Choroid plexus epithelial cell (primary cell): ENCODE measurements at places on chromosomes 6 and 20.
A peak's percentile ranks its signal among the peaks of the same experiment; 100 is the strongest.

GRCh38 chr6:40427196-40427595 is 160.0 kb downstream of the LRFN2 start:
- no peak for DNase-seq

GRCh38 chr20:62632575-62633090 is 9.7 kb upstream of the SLCO4A1 start:
- DNase-seq = no peak

DNA sequence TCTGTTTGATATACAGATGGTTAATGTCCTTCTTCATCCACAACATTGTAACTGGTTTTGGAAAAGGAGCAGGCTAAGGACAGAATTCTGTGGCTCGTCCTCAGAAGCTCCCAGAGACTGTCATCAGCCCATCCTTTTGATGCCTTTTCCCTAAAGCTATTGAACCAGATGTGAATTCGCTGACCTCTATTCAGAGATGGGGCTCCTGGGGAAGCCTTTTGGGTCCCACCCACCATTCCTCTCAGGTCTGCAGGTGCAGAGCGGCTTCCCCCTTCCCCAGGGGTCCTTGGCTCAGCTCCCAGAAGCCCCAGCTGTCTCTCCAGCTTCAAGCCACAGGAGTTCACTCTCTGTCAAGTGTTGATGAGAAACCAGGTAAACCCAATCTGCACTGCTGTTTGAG is 191.7 kb downstream of the SMOC2 start:
- no peak for DNase-seq

DNA sequence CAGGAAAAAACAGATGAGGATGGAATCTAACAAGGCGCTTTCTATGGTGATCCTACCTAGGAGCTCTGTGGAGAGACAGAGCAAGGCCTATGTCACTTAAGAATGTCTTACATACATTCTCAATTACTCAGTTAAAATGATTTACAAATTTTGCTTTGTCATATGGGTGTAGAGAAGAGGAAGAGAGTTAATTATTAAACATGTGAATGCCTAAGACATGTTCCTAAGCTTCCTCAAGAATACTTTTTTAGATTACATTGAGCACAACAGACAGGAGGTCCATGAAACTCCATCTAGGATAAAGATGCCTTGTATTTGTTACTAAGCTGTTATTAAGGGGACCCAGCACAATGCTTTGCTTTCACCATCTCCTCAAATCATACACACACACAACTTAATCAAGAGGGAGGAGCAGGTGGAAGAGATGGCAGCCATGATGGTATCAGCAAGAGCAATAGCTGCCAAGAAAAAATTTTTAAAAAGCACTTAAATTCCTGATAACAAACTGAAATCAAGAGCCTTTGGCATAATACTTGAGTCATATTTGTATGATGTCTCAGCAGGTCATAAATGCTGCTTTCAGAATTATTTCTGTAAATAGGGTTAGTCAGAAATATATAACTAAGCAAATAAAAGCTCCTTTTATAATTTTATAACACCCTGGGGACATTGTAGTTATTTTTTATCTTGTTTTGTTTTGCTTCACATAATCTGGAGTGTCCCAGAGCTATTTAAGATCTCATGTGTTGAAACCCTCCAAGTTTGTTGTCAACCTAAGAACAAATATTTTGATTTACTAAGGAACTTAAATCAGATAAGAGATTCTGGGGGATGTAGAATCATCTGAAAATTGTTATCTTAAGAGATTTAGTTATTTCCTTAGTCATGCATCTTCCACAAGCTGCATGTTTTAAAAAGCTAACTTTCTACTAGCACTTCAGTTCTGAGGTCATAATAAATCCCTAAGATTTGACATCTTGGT is 70.0 kb upstream of the CD2AP start:
- peak; percentile 24 for DNase-seq

DNA sequence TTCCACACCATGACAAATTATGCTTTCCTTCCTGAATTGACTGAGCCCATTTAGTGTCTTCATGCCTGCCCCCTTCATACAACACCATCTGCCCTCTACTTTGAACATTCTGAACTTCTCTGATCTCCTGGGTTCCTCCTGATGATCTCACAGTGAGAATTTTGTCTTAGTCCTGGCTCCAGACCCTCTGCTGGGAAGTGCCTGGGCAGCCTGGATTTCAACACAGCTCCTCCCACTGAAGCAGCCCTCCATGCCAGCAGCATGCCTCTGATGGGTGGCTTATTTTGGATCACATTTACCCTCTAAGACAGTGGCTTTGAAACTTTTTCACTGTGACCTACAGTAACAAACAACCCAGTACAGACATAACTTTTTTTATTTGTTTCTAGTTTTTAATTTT is 41.5 kb downstream of the DSE start:
- DNase-seq = no peak

DNA sequence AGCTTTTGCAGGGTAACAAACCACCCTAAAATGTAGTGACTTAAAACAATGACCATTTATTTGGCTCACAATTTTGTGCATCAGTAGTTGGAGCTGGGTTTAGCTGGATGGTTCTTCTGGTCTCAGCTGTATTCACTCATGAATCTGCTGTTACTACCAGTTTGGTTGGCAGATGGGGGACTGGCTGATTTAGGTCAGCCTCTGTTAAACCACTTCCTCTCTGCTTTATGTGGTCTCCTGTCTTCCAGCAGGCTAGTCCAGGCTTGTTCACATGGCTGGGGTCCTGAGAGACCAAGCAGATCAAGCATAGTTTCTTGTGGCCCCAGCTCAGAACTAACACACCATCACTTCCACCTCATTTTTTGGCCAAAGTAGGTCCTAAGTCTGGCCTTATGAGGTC is 67.2 kb upstream of the LAMP5 start:
- DNase-seq = no peak

DNA sequence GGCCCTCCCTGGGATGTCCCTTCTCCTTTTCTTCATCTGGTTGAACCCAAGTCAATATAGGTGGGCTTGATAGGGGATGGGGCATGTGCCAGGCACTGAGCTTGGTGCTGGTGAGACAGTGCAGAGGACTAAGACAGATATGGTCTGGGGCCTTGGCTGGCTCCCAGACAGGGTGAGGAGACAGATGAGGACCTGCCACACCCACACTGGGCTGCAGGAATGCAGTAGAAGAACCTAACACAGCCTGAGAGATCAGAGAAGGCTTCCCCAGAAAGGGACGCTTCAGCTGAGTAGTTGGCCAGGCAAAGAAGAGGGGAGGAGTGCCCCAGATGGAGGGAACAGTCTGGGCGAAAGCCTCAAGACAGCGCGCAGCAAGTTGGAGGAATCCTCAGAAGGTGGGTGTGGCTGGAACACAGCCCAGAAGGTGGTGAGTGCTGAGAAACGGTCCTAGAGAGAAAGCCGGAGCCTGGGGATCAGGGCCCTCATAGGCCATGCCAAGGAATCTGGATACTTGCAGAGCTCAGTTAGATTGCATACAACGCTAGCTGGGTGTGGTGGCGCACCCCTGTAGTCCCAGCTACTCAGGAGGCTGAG is 26.4 kb downstream of the CD40 start:
- no peak for DNase-seq

- peak; percentile 24 for DNase-seq
Measured at GRCh38 chr20:4813076-4813862, 91.6 kb downstream of the PRND start.

DNA sequence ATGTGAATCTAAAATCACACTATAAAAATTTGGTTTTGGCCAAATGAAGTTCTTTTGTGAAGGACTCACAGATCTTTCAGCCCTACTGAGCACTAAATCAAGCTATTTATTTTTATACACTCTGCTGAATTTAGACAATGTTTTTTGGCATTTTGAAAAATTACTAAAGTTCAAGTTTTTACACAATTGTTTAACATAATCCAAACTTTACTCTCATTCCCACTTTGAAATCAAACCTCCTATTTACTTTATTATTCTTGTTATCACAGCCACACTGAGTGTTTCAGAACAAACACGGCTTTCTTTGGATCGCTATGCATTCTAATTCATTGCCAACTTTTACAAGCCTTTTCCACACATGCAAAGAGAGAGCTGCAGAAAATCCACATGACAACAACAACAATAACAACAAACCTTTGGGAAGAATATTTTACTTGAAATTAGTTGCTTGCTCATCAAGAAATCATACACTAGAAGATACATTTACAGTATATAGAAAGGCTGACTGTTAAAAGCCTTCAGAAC is 49.1 kb upstream of the TMEM30A start:
- no peak for DNase-seq

GRCh38 chr20:52473186-52473585 is 281.6 kb upstream of the ZFP64 start:
- no peak for DNase-seq

DNA sequence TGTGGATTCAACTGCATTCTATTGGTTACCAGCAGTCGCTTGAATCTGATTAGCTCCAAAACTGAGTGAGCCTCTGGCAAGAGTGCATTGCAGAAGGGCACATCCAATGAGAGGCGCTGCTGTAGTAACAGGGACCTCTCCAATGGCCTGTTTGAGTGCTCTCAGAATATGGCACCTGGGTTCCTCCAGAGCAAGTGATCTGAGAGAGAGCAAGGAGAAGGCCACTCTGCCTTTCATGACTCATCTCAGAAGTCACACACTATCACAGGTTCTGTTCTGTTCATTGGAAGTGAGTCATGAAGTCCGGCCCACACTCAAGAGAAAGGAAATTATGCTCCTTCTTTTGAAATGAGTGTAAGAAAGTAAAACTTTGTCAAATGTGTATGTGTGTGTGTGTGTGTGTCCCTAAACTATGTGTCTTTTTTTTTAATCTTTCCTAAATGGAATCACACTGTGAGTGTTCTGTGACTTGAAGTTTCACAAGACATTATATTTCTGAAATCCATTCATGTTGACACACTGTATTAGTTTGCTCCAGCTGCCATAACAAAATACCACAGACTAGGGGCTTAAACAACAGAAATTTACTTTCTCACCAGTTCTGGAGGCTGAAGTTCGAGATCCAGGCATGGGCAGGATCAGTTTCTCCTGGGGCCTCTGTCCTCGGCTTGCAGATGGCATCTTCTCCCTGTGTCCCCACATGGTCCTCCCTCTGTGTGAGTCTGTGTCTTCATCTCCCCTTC is 138.3 kb upstream of the CDYL start:
- peak; percentile 78 for DNase-seq

DNA sequence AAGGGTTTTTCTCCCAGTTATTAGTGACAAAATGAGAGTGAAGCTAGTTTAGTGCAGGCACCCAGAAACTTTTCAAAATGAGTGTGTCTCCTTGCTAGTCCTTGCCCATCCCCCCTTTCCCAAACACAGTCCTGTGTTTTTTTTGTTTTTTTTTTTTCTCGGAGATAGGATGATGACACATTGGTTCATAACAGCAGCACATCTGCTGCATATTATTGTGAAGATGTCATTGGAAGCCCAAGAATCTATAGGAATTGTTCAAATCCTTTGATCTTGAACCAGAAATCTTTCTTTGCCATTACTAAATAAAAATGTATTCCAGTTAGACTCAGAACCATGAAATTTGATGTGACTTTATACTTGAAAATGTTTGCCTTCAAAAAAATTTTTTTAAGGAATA is 162.4 kb downstream of the FRK start:
- peak; percentile 40 for DNase-seq

GRCh38 chr20:17536944-17537444 is 5.8 kb upstream of the BFSP1 start:
- peak; percentile 90 for DNase-seq

DNA sequence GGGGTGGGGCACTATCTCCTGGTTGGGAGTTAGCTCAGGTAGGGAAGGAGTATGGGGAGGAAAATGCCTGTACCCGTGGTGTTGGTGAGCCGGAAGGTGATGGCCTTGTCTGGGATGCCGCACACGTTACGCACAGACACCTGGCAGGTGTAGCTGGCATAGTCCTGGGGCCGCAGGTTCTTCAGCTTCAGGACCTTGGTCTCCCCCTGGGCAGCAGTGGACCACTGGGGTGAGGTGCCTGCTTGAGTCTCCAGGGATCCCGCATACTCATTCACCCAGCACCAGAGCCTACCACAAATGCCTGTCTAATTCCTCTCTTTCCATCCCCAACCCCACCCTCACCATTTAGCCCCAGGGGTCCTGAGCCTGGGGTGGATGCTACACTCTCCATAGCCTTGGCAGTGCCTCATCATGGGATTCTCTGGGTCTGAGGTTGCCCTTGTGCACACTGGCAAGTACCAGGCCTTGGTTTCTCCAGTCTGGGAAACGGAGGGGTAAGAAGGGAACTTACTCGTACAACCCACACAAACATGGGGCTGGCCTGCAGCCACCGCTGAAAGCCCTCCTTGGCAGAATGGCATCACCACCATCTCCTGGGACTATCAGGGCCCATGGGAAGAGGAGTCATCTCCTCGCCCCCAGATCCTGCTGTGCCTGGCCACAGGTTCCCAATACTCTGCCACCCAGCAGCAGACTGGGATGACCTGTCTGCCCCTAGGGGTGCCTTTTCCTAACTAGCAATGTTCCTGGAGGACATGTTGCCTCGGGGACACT is 42.8 kb downstream of the MDGA1 start:
- DNase-seq = no peak

DNA sequence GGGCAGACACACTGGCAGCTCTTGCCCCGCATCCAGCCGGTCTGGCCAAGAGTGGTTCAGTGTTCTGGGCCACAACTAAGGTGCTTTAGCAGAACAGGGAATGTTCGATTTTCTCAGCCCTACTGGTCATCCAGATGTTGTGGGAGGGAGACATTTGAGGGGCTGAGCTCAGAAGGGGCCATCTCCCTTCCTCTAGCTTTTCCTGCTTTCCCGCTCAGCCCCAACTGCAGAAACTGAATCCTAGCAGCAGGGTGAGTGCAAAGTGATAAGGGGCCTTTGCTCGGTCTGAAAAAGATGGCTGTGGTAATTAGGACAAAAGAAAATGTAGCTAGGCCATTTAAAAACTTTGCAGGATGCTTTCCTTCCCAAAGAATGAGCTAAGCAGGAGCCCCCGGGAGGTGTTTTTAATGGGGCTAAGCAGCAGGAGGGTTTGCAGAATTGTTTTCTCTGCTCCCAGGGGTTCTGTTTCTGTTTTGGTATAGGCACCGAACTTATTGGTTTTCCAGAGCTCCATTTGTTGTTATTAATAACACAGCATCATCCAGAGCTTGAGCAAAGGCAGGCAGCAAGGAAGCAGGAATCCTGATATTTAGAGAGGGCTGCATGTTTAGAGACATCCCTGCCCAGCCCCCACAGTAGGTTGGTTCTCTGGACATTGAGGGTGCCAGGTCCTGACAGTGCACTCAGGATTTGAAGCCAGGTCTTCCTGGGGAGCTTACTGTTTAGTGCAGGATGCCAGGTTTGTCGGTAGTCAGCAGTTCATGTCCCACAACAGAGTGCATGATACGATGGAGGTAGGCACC is 210.9 kb downstream of the SLC24A3 start:
- no peak for DNase-seq

DNA sequence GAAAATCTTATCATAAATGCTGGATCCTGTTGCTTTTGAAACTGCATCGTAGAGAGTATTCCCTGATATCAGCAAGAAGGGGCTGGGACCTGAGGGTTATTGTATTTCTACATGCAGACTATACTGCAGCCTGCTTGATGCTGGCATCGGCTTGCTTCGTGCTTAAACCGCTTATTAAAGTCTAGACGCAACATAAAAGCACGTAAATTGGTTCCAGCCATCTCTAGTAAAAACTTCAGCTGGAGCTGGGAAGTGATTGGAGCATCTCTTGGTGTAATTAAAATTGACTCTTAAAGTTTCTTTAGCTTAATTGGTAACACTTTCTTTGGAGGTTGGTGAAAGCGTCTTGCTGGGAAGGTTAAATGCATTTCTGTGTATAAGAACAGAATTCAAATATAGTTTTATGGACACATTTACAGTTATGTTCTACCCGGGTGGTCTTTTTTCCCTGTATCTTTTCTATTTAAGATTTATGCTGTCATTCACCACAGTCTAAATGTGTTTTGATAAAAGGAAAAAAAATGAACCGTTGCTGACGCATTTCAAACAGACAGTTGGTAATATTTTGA is 139.0 kb upstream of the JAG1 start:
- no peak for DNase-seq

- no peak for DNase-seq
Measured at GRCh38 chr6:4487538-4487937, 288.7 kb upstream of the CDYL start.
